Left kidney (tissue), 8 donors: ENCODE measurements at places on chromosomes 1 and 21. TPM values are rescaled to one million over a fixed set of nuclear protein-coding genes. Genes with fewer than 3 reads are reported as not detected.

CCDC17 gene
- polyA plus RNA-seq: 1.3 TPM

ZNF697 gene
- polyA plus RNA-seq: 21.9 TPM

CLDN17 gene
- not detected for polyA plus RNA-seq

ADAM30 gene
- not detected for polyA plus RNA-seq

NUP133 gene
- polyA plus RNA-seq: 52.0 TPM

UBASH3A gene
- not detected for polyA plus RNA-seq

ICOSLG gene
- polyA plus RNA-seq: 7.3 TPM

SYTL1 gene
- 7.6 TPM for polyA plus RNA-seq

RBM11 gene
- polyA plus RNA-seq: 5.2 TPM

SELENON gene
- 75.1 TPM for polyA plus RNA-seq

SPATA21 gene
- 0.40 TPM for polyA plus RNA-seq

CHIT1 gene
- 0.10 TPM for polyA plus RNA-seq

TMEM234 gene
- 30.7 TPM for polyA plus RNA-seq

TMEM269 gene
- 1.3 TPM for polyA plus RNA-seq

GRCh38 chr1:196544617-196545016 lies 63.6 kb downstream of the KCNT2 start:
- no peak for DNase-seq

GRCh38 chr21:14384453-14384852 lies 1.5 kb upstream of the HSPA13 start:
- DNase-seq: no peak

- no peak for DNase-seq
These were observed 100.5 kb downstream of the NGF start for GRCh38 chr1:115237507-115237906.

GRCh38 chr21:41769933-41770332 lies 3.1 kb upstream of the RIPK4 start:
- no peak for DNase-seq

DNA sequence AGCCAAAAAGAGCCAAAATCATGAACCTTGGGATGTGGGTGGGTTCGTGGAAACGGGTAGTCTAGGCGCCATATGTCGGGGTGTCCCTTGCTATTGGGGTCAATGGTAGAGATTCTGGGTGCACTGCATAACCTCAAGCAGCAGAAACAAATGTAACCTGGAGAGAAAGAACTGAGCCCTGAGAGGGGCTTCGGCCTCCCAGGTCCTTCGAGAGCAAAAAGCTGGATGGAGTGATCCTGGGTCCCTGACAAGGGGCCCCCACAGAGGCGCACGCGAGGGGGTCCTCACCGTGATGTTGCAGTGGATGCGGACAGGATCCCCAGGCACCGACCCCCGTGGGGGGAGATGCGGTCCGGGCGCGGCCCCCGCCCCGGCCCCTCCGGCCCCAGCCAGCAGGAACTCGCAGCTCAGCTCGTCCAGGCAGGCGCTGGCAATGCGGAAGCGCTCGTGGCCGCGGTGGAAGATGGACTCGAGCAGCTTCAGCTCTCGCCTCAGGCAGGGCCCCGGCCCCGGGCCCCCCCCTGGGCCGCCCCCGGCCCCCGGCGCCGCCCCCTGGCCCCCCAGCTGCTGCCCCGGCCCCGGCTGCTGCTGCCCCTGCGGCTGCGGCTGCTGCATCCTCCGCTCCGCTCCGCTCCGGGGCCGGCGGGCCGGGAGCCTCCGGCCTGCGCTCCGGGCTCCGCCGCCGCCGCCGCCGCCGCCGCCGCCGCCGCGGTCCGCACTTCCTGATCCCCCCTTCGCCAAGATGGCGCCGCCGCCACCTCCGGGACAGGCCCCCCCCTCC lies at the start of gene UBE2Q1:
TSS of gene UBE2Q1 (minus strand) at position 724 of the 781 bp plus-strand sequence. CDS start at position 615, 109 bp downstream.
- DNase-seq: no peak

DNA sequence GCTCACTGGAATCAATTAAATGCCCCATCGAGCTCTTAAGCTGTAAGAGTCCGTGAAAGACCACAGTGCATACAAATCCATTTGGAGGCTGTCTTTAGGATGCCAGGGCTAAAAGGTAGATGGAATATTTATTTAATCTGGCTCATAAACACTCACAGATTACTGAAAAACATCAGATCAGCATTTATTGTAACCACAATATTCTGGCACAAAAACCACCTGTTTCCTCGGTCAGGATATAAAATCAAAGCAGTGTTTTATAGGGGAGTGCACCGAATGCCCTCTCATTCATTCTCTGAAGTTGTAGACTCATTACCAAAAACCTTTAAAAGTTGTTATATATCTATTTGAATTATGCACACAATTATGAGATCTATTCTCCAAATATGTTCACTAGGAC lies 500.9 kb downstream of the NEGR1 start:
- no peak for DNase-seq

- no peak for DNase-seq
These were observed 29.2 kb downstream of the UCK2 start for GRCh38 chr1:165856606-165857005.

DNA sequence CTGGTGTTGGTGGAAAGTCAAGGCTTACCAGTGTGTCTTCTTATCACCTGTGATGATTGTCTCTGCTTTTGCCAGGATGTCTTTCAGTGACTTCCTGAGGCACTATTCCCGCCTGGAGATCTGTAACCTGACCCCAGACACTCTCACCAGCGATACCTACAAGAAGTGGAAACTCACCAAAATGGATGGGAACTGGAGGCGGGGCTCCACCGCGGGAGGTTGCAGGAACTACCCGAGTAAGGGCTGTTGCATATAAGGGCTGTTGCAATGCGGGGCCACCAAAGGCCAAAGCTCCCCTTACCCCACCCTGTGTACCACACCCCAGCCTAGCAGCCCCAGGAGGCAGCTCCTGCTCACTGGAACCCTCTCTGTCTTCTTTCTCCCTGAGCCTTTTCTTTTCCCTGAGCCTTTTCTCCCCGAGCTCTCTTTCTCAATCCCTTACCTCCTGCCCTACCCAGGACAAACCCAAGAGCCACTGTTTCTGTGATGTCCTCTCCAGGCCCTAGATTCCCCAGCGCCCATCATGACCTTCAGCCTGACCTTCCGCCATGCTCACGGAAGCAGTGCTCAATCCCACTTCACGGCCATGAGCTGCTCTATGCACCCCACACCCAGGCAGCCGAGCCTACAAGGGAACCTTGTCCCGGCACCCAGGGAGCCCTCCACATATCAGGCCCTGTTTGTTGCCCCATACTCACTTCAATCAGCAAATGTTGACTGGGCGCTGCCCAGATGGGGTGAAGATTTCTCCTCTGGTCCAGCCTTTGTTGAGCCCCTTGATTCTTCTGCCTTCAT lies 40.6 kb downstream of the CAPN2 start:
- DNase-seq: no peak

DNA sequence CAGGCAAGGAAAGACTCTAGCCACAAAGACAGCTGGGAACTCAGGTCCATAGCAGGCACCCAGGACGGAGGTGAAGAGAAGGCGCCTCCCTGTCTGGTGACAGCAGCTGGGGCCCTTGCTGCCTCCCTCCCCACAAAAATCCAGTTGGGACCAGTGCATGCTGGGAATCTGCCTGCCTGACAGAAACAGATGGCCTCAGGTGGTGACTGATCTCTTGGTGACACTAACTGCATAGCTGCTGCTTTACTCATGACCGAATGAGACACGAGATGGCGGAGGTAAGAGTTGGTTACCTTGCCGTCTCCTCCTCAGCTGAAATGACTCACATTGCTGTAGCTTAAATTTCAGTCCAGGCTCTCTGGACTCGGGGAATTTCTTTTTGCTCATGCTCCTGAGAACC lies 130.3 kb downstream of the FGGY start:
- DNase-seq: no peak

DNA sequence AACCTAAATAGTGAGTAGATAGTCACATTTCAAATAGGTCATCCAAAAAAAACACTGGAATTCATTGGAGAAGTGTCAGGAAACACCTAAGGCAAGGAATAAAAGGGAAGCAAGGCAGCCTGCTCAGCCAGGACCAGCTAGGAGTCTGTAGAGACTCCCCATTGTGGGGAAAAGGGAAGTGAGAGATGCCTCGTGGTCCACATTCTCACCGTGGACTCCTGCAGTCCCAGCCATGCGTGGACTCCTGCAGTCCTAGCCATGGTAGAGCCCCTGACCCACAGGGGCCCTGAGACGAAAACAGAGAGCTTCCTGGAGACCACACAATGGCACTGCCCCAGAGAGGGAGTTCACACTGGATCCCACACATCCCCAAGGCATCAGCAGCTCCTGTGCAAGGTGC lies 97.5 kb downstream of the LRIG2 start:
- no peak for DNase-seq

- DNase-seq: no peak
These were observed 58.2 kb upstream of the SLC45A1 start for GRCh38 chr1:8259498-8260290.

- no peak for DNase-seq
These were observed 164.6 kb downstream of the DNM3 start for GRCh38 chr1:172005856-172006255.

GRCh38 chr21:41201385-41201784 lies 33.4 kb downstream of the BACE2 start:
- DNase-seq: no peak

DNA sequence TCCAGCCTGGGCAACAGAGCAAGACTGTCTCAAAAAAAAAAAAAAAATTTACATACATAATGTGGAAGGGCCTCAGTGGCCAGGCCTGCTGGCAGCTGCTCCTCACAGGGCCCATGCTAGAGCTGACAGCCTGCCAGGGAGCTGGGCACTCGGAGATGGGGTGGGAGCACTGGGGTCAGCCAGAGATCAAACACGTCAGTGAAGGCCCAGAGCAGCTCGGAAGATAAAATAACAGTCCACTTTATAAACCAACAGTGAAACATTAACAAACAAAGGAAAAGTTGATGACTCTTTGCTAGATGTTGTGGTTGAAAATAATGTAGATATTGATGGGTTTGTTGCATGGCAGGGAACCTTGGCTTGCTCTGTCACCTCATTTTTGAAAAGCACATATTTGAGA lies 42.7 kb downstream of the ATP5PF start:
- DNase-seq: no peak

GRCh38 chr1:236020359-236021219 lies 44.3 kb downstream of the NID1 start:
- DNase-seq: no peak

DNA sequence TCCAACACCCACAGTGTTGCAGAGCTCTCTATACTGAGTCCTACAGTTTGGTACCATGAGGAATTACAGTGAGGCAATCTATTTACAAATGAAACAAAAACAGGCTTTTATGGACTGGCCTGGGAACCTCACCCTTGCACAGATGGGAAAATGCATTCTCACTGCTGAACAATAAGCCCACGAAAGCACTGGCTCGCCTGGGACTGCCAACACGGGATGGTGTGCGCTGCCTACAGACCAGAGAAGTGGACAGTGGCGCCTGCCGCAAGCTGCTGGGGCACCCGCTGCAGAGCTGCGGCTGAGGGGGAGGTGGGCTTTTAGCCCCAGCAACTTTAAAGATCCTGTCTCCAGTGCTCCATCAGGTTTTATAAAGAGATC lies 28.5 kb upstream of the ABCG1 start:
- no peak for DNase-seq

DNA sequence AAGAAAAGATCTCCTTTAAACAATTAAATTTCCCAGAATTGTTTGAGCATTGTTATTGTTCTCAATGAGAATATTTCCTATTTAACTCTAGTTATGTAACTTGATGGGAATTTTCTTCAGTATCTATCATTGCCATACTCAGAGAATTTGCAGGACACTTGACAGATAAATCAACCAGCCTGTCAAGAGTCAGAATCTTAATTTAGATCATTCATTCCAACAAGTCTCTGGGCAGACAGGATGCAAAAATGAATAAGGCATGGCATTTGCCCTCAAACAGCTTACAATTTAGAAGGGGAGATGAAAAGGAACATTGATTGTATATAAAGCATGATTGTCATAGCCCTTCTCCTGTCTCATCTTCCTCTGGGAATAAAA lies 7.3 kb upstream of the DISC1 start:
- no peak for DNase-seq

DNA sequence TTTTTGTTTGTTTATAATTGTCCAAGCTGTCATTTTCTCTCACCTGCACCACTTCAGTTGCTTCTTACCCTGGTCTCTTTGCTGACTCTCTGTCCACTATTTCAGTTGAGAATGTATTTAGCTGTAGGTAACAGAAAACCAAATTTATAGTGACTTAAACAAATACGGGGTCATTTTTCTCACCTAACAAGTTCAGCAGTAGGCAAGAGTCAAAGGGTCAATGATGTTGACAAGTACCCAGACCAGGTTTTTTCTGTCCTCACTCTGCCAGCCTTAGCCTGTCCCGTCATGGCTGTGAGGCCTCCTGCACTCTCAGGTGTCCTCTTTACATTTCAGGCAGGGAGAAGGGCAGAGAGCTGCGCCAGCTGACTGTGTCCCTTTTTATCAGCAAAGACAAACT lies 11.8 kb downstream of the RIIAD1 start:
- no peak for DNase-seq

- no peak for DNase-seq
These were observed 26.4 kb upstream of the CLIC6 start for GRCh38 chr21:34642211-34643075.

- DNase-seq: no peak
These were observed 47.5 kb downstream of the OLFML3 start for GRCh38 chr1:114026797-114027196.

- no peak for DNase-seq
These were observed 3.8 kb downstream of the QSOX1 start for GRCh38 chr1:180158149-180159147.

- DNase-seq: no peak
These were observed 234.7 kb downstream of the SETD4 start for GRCh38 chr21:35825370-35826353.

GRCh38 chr1:208136459-208137182 lies 107.6 kb downstream of the PLXNA2 start:
- DNase-seq: no peak

- DNase-seq: no peak
These were observed 20.9 kb upstream of the DYNLT5 start for GRCh38 chr1:66731170-66731865.

GRCh38 chr1:91877574-91878208 lies 8.3 kb downstream of the TGFBR3 start:
- DNase-seq: no peak

GRCh38 chr1:94973309-94973922 lies 46.5 kb upstream of the CNN3 start:
- DNase-seq: no peak
